ENCODE measurements at places on chromosomes 16 and 17. TPM values are rescaled to one million over a fixed set of nuclear protein-coding genes. Genes with fewer than 3 reads are reported as not detected.

Gene SNAI3
- polyA plus RNA-seq: 13.3 TPM

Gene HEATR9
- polyA plus RNA-seq: not detected

Gene SDR42E1
- 0.02 TPM for polyA plus RNA-seq

Gene VASN
- 11.3 TPM for polyA plus RNA-seq

DNA sequence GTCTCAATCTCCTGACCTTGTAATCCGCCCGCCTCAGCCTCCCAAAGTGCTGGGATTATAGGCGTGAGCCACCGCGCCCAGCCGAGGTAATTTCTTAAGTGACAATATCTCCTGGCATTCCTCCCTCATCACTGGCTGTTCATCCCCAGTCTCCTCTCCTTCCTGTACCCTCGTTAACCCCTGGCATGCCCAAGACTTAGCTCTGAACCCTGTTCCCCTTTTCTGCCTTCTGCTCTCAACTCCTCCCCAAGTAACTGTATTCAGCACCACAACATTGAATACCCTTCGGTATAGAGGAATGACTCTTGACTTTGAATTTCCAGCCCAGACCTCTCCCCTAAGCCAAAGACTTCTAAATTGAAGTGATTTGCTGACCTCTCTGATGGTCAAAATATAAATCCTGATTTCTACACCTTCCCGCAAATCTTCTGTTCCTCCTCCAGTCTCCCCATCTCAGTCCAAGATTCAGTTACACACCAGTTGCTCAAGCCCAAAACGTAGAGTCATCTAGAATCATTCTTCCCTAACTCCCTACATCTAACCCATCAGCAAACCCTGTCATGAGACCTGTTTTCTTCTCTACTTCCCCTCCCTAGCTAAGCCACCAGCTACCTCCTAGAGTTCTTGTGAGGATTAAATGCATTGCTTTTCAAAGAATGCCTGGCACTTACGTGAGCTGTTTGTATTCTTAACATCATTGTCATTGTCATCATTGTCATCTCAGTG is 14.8 kb downstream of the PMP22 start:
- no peak for DNase-seq

DNA sequence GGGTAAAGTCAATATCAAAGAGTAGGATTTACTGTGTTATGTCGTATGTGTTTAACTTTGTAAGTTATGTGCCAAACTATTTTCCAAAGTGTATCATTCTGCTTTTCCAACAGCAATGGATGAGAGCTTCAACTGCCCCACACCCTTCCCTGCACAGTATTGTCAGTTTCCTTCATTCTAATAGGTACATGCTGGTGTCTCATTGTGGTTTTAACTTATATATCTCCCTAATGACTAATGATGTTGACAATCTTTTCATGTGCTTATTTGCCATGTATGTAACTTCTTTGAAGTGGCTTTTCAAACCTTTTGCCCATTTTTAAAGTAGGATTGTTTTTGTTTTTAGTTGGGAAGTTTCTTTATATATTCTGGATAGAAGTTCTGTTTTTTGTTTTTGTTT is 3.8 kb downstream of the DDX19B start:
- DNase-seq: no peak

DNA sequence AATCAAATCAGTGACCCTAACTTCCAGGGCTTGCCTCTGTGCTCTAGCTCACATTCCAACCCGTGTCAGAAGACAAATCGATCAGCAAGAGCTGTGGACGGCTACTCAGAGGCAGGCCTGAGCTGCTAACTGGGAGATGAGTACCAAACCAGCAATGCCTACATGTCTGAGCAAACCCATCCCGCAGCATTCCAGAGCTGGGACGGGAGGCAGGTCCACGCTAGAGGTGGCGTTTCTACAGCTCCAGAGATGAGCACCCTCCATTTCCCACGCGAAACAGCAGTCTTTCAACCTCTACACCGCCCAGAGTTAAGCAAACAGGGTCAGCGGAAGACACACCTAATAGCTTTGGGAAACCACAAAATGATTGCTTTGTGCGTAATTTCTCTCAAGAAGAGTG is 6.5 kb downstream of the NXN start:
- no peak for DNase-seq

- DNase-seq: no peak
Measured at GRCh38 chr16:58152246-58152868, 23.2 kb upstream of the CFAP20 start.

Data from H1 (cell line).